ENCODE measurements at places on chromosomes 13 and 19. TPM values are rescaled to one million over a fixed set of nuclear protein-coding genes. Genes with fewer than 3 reads are reported as not detected.

The GJA3 gene
- 0.29 TPM for total RNA-seq

The ELSPBP1 gene
- total RNA-seq, result not detected

The COL4A1 gene
- total RNA-seq, result not detected

The LMTK3 gene
- total RNA-seq, result 3.6 TPM

The ZNF578 gene
- total RNA-seq, result 0.56 TPM
